ENCODE measurements at places on chromosomes 5 and 9.

- DNase-seq, result peak; percentile 12
These were observed 26.1 kb upstream of the MACIR start for GRCh38 chr5:103232393-103232999.

DNA sequence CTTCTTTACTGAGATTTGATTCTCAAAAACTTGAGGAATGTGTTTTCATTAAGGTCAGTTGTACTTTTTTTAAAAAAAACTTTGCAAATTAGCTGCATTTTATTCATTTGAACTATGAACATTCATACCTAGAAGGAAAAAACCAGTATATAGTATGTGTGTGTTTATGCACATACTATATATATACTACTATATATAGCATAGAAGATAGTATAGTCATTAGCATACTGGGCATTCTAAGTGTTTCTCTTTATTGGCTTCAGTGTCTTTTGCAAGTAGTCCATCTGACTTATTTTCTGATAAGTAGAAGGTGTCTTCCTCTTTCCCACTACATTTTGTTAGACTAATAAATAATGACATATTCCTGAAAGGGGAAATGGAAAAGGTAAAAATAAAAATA, 33.0 kb downstream of the ELOVL7 start:
- DNase-seq, result no peak

DNA sequence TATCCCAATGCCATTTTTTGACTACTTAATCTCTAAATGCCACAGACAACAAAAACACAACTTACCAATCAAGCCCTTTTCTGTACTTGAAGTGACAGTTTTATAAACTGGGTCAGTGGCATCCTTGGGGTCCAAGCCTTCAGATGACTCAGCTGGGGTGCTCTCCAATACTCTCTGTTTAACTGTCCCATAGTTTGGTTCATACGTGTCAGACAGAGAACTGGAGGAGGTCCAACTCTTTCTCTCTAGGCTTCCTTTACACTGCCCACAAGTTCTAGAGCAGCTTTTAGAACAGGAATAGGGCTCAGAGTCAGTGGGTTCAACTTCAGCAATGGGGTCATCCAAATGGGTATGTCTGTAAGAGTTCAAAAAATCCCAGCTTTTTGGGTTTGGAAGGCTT, 166.9 kb downstream of the CDC42SE2 start:
- no peak for DNase-seq

- DNase-seq, result peak; percentile 18
These were observed 2.2 kb upstream of the EXOSC3 start for GRCh38 chr9:37787059-37787458.

DNA sequence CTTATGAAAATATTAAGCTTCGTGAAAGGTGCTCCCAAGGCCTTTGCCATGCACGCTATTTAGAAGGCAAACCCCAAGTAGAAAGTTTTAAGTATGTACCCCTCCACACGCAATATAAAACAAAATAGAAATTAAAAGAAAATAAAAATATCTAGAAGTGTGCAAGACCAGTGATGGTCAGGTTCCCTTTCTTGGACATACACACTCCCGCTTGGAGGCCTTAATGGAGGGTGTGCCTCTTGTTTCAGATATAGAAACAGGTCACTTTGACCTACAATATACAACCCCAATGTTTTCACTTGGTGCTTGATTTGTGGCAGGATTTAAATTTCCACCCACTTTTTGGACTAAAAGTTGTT, 127.4 kb upstream of the STC2 start:
- no peak for DNase-seq

DNA sequence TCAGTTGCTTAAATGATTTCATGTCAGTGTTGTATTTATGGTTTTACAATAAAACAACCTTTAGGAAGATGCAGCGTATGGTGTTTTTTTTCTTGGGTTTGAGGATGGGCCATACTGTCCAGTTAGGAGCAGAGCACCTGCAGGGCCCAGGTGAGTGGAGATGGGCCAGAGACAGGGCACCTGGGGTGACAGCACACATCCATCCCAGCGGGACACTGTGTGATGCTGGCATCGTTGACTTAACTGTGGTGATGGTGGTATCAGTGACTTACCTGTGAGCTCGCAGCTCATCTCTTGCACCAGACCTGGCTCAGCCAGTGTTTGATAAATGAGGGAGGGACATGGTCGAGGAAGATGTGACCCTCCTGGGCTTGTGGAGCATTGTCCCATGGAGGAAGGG, 21.6 kb downstream of the AMBP start:
- no peak for DNase-seq

DNA sequence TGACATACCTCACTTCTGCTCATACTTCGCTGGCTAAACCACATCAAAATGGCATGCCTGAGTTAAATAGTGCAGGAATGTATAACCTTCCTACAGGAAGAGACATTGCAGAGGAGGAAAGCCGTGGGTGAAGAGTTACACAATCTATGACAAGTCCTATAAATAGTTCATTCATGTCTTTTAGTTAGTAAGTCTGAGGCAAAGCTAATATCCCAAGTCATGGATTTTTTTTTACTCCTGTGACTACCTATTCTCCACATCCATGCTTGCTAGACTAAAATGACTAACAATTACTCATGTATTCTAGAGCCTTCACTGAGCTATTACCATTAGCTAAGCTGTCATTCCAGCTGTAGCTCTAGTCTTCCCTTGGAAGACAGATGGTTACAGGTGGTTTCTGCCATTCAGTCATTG, 391.3 kb downstream of the NR2F1-AS1 start:
- DNase-seq, result no peak

DNA sequence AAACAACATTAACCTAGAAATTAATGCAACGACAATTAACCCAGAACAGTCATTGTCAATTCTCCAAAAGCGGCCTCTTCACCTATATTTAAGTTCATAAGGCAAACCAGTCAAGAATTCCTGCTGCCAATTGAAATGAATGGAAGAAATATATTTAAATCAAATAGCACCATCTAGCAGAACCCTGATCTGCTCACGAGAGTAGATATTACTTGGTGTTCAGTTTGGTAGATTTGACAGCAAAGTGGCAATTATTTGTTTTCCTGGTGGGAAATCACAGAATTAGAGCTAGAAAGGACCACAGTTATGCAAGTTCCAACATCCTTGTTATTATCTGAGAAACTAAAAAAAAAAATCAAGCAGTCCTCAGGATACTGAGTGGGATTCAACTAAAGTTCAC, 2.3 kb downstream of the SSBP2 start:
- no peak for DNase-seq

DNA sequence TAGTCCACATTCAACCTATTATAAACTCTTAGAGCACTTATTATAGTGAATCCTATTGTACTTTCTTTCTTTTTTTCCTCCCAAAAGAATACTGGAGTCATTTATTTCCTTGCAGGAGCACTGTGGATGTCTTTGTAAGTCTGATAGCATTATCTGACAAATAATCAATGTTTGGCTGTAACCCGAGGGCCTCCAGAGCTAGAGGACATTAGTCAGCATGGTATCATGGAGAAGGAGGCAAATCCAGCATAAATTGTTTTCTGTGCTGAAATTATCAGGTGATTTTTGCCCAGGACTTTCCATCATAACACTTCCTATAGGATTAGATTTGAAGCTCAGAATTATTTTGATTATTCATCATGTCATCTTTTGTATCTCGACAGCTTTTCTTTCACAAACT, 551.0 kb downstream of the ZNF608 start:
- DNase-seq, result no peak

DNA sequence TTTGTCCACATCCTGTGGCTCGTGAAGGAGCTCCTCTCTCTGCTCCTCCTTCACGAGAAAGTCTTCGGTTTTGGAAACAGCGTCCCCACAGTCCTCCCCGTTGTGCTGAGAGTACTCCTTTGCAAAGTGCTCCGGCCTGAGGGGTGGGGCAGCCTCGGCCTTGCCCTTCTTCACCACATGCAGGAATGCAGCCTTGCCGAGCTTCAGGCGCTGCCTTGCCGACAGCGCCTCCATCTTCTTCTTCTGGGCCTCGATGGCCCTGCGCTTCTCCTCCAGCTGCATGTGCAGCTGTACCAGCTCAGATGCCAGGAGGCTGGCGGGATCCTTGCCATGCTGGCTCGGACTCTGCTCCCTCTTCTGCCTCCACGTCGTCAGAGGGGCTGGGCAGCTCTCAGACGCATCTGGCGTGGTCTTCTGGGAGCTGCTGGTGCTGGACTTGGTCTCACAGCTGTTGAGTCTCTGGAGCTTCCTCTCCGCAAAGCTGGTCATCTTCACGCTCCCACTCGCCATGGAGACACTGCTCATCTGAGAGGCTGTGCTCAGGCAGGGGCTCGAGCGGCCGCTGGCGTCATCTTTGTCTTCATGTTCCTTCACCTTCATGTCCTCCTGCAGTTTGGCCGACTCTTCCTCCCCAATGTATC, 85.5 kb downstream of the CAMSAP1 start:
- no peak for DNase-seq

- DNase-seq, result no peak
These were observed 135.2 kb upstream of the TUSC1 start for GRCh38 chr9:25813478-25813877.

DNA sequence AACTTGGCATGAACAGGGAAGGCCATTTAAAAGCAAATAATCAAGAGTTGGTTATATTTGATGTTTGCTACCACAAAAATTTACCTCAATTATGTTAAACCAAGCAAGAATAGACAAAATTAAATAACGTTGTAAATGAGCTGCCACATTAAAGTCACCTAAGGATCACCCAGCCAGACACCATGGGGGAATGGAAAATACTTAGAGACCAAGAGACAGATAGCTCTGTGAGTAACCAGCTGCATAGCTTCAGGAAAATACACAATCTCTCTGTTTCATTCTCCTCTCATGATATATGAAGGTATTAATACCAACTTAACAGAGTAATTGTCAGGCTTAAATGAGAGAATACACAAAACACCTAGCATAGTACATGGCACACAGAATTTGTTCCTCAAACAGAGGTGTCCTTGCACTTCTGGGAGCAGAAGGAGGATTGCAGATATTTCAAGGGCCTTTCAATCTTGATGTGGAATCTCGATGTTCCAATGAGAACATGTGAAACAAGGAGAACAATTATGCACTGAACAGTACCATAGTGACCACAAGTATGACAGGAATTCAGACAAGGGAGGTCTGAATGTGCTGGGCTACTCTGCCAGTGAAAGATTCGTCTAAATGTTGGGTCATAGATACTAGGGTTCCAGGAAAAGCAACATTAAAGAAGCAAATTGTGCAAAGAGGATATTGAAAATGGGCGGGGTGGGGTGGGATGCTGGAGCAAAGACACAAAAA, 18.6 kb downstream of the JAKMIP2 start:
- no peak for DNase-seq

DNA sequence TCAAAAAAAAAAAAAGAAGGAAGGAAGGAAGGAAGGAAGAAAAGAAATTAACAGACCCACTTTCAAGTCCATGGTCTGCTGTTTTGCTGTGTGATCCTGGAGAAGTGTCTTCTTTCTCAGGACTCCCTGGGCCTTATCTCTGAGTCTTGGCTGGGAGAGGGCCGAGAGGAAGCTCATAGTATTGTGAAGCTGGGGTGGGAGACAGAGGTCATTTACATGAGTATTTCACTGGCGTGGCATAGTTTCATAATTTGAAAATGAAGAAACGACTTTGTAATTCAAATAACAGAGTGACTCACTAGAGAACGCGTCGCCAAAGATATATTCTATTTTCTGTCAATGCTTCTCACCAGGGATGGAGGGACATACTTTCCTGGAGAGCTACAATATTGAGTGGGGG, 2.4 kb upstream of the C9orf50 start:
- no peak for DNase-seq

DNA sequence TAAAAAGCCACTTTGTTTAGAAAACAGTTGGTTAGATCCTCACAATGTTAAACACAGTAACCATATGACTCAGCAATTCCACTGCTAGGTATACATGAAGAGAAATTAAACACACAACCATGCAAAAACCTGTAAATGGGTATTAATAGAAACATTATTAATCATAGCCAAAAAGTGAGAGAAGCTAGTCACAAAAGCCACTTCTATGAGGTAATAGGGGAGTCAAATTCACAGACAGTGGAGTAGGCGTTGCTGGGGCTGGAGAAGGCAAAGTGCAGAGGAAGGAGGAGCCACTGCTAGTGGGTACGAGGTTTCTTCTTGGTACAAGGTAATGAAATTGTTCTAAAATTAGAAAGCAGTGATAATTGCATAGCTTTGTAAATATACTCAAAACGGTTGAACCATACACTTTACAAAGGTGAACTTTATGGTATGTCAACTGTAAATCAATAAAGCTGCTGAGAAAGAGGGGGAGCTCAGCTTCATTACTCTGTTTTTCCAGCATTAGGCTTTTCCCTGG, 364.4 kb downstream of the GADD45G start:
- DNase-seq, result peak; percentile 59

- DNase-seq, result no peak
These were observed 267.8 kb downstream of the TMEM161B start for GRCh38 chr5:88000877-88001276.

DNA sequence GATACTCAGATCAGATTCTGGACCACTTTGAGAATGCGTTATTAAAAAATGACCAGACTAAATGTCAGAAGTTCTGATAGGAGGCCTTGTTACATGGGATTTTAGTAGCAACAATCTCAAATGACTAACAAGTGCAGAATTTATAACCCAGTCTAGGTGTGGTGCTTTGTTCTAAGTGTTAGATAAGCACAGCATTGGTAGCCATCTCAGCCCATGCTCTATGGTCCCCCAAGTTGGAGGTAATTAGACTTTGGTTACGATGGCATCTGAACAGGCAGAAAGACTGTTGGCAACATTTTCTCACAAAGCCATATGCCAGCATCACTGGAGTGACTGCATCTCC, 140.4 kb upstream of the RPS23 start:
- DNase-seq, result no peak

DNA sequence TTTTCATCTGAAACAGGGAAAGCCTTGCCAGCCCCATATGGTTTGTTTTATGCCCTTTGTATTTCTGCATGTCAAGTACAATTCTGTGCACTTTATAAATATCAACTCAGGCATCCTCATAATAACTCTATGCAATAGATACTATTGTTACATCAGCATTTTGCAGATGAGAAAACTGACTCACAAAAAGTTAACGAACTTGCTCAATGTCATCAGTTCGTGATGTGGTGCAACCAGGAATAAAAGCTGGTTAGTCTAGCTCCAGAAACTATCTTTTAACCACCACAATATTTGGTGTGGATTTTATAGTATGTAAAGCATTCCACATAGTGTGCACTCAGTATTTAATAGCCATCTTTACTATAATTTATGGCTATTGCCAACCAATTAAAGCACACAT, 134.9 kb downstream of the MRPS30 start:
- DNase-seq, result no peak

GRCh38 chr5:42772265-42772993, 15.8 kb downstream of the CCDC152 start:
- no peak for DNase-seq

- DNase-seq, result no peak
These were observed 149.0 kb upstream of the GRAMD2B start for GRCh38 chr5:126274076-126274762.

- DNase-seq, result no peak
These were observed 46.3 kb upstream of the BARHL1 start for GRCh38 chr9:132536124-132536523.

GRCh38 chr9:72930828-72931227, 22.0 kb downstream of the ALDH1A1 start:
- DNase-seq, result no peak
